ENCODE measurements at places on chromosomes 16 and 17.

GRCh38 chr17:65565559-65565958, 4.1 kb upstream of the AXIN2 start:
- no peak for DNase-seq

GRCh38 chr17:16961792-16962191, 10.1 kb downstream of the TNFRSF13B start:
- no peak for DNase-seq

DNA sequence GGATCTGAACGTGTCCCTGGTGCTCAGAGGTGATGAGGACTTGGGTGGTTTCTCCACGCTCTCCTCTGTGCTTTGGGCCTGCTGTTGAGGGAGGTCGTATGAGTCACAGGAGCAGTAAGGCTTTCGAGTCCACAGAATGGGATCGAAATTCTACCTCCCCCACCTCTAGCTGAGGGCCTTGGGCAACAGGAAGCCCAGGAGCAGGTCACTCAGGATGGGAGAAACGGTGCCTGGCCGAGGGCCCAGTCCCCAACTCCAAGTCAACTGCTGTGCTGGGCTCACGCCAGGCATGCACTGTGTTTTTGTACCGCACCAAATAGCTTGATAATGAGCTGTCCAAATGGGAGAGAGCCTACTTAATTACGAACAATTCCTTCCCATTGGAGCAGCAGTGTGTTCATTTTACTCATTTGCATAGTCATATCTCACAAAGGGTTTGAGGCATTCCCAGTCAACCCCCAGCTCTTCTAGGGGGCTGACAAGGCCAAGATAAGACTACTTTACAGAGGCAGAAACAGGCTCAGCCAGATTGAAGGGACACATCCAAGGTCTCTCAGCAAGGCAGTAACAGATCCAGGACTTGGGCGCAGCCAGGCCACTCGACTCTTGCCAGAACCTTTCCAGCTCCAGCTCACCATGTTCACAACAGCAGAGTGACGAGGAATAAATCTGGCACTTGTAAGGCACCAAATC, 53.6 kb downstream of the WNT3 start:
- DNase-seq = peak; percentile 65

DNA sequence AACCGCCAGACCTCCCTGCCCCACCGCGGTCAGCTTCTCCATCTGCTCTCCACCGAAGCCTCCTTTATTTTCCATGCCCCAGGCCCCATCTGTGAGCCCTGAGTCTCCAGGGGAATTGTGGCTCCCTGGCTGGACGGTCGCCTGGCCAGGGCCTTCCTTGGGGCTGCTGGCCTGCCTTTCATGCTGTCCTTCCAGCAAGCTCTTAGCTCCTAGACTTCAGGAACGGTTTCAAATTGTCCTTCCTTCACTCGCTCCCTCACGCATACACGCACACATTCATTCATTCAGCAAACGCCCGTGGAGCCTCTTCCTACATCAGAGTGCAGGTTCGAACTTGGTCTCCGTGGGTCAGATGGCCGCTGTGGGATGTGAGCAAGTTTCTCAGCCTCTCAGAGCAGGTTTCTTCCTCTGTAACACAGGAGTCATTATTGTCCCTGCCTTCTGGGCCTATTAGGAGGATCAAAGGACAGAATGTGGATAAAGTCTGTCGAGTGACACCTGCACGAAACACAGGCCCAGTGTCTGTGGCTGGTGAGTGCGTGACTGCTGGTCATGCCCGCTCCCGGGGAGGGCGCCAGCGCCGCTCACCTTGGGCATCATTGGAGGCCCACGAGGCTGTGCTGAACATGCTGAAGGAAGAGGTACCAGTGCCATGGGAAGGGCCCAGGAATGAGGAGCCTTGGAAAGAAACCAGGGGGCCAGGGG, 18.7 kb upstream of the GSE1 start:
- DNase-seq = no peak

DNA sequence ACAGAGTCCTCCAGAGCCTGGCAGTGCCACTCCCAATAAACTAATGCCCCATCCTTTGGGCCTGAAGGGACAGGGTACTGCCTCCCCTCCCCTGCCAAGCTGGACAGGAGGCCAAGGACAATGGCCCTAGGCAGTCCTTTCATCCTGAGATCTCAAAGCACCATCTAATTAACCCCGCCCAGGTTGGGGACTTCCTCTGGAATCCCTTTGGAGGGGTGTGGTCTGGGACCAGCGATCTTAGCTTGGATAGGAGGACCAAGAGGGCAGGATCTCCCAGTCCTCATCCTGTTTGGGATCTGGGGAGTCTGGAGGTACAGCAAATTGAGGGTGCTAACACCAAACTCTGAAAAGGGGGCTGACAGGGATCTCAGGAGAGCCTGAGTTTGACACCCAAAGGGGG, 18.2 kb upstream of the SP6 start:
- no peak for DNase-seq

- DNase-seq = no peak
Measured at GRCh38 chr16:68487203-68487514, 38.9 kb upstream of the SMPD3 start.

GRCh38 chr16:28607116-28607623, 2.7 kb downstream of the SULT1A1 start:
- DNase-seq = no peak

DNA sequence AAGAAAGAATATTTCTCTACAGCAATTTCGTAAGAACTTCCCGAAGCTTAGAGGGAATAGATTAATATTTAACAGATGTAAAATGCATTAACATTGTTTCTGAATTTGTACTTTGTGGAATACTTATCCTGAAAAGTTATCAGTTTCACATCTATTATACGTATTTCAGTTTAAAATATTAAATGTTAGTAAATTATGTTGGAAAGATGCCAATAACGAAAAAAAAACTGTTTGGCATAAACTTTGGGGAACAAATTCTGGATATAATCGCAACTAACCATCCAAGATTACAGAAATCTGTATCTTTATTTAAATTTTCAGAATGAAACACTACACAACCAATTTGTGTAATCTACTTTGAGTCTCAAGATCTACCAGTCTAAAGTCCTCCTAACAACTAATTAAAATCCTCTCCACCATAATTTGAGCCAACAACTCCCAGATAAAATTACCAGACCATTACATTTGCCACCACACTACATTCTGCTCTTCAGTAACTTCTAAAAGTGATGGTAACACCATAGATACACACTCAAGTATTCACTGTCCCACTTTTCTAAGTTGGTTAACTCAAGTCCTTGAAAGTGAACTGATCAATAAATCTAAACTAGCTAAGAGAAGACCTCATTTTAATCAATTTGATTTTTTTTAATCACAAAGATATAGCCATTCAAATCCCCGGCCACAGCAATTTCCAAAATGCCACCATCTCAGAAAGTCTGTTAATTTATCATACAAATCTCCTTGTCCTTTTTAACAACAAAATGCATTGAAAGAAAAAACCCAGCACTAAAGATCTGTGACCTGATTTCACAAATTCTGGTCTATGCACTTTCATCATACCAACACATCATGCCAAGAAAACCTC, 2.0 kb downstream of the SIAH1 start:
- DNase-seq = no peak

- DNase-seq = peak; percentile 87
Measured at GRCh38 chr17:14308965-14309879, 8.3 kb downstream of the HS3ST3B1 start.

- DNase-seq = peak; percentile 39
Measured at GRCh38 chr16:22898874-22899348, 84.9 kb downstream of the HS3ST2 start.

- DNase-seq = no peak
Measured at GRCh38 chr16:85629326-85629725, 16.2 kb downstream of the GSE1 start.

DNA sequence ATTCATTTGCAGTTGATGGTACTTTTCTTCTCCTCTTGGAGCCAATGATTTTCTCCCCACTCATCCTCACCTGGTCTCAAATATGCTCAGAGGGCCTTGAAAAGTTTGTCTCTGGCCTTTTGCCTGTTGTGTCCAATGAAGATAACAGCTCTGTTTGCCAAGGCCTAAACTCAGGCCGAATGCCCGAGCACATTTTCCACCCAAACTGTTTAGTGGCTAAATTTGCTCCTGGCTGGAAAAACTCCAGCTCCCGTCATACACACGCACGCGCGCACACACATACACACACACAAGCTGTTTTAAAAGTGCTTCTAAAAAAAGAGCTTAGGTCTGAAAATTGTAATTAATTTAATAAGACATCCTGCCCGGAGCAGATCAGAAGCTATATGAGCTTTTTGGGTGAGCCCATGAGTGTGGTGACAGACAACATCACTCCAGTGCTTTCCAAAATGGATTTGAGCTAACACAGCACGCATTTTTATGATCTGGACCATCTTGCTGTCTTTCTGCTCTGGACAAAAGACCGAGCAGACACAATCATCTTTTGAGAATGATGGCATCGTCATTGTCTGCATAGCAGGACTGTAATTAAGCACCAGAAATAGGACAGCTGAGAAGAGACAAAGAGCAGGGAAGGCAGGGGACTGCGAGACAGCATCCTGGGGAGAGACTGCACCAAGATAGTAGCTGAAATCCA, 48.9 kb downstream of the IRX6 start:
- no peak for DNase-seq

DNA sequence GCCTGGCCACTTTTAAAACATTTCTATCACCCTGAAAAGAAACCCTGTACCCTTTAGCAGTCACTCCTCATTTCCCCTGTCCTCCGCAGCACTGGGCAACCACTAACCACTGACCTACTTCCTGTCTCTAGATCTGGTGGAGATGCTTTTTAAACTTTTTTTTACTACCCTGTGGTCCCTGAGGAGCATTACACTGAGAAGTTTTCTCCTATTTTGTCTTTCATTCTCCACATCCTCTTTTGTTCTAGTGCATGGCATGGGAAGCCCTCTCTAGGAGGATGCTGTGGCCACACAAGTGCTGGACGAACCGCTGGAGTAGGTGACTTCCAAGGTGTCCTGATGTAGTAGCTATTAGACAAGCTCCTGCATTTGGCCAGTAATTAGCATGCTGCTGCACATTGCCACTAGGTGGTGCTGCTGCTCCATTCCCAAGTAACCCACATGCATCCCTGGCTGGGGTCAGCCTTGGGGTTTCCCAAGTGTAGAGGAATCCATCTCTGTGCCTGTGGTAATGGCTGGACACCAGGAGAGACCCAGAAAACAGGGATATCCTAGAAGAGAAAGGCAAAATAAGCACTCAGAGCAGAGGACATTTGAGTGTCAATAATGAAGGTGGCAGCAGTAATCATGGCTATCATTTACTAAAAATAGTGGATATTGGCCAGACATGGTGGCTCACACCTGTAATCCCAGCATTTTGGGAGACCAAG, 143.8 kb upstream of the CRHR1 start:
- DNase-seq = peak; percentile 14

GRCh38 chr16:50166511-50167500, 13.7 kb downstream of the TENT4B start:
- DNase-seq = no peak

GRCh38 chr16:29683543-29684090, 4.6 kb downstream of the QPRT start:
- DNase-seq = no peak

- DNase-seq = peak; percentile 74
Measured at GRCh38 chr16:72474501-72475123, 302.7 kb upstream of the PMFBP1 start.

- DNase-seq = no peak
Measured at GRCh38 chr16:1637526-1637925, 25.4 kb downstream of the CRAMP1 start.

GRCh38 chr16:19520861-19521331, 1.0 kb downstream of the GDE1 start:
- DNase-seq = no peak

GRCh38 chr17:43552229-43552837, 6.2 kb upstream of the ETV4 start:
- no peak for DNase-seq

DNA sequence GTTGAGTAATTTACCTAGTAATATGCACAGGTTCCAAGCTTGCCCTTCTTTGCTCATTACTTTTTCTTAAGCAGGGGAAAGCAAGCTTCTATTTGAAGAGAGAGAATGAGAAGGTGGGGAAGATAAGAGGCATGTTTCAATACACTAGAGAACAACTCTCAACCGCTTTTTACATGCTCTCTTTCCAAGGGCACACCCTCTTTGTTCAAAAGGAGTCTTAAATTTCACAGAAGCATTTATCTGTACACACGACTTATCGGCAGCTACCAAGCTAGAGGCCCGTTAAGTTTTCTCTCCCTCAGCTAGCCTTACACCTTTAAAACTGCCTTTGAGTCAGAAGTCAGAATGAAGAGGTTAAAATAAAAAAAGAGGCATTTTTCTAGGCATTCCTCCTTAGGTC, 79.6 kb downstream of the STH start:
- no peak for DNase-seq

DNA sequence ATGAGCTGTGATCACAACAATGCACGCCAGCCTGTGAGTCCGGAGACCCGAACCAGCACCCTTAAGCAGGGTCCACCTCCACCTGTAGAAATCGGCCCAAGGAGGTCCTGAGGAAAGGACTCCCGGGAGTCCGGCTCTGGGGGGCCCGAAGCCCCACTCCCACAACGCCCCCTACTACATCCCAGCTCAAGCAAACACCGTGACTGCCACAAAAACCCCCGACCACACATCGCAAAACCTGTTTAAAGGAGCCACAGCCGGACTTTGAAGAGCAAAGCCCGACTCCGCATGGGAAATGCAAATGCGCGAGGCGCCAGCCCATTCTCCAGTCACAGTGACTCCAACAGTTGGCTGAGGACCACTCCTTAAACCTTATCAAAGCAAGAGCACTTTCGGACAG, 682.4 kb downstream of the KCNJ18 start:
- DNase-seq = no peak

DNA sequence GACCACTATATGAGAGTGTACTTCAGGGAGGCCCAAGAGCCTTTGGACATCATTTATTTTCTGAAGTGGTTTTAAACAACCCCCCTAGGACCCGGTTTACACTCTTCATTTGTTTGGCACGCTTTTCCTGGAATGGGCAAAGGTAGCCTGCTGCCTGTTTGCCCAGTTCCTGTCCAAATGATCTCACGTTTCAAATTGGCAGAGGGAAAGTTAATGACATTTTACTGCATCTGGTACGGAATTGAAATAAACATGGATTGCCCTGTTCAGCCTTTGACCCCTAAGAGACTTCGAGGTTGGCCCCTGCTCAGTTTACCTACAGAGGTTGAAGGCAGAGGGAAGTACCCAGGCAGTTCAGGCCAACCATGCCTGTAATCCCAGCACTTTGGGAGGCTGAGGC, 5.8 kb upstream of the RPRML start:
- DNase-seq = no peak

GRCh38 chr17:59424331-59424730, 92.9 kb downstream of the YPEL2 start:
- DNase-seq = no peak

DNA sequence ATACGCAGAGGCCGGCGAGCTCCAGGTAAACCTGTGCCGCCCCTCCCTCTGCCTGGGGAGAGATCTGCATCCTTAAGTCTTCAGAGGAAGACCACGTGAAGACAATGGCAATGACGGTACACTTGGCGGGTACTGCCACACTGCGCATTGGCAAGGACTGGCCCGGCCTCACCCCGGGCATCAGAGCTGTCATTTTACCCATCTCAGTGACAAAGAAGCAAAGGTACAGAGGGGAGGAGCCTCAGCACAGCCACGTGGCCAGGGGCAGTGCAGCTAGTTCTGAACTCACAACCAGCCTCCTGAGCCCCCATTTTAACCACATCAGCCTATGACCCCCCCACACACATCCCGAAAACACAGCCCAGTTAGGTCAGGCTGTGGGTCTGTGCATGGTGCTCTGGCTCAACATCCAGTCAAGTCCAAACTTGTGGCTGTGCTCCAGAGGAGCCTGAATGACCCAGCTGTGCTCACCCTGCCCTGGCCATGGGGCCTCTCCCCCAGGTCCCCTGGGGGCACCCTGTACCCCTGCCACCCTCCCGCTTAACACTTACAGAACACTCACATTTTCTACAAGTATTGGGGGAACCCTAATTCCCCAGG, 80.6 kb downstream of the C16orf95 start:
- no peak for DNase-seq

Measured in skeletal muscle cell (primary cell).